Thymus (tissue), 14 donors: ENCODE measurements at places on chromosomes 16 and 17.

DNA sequence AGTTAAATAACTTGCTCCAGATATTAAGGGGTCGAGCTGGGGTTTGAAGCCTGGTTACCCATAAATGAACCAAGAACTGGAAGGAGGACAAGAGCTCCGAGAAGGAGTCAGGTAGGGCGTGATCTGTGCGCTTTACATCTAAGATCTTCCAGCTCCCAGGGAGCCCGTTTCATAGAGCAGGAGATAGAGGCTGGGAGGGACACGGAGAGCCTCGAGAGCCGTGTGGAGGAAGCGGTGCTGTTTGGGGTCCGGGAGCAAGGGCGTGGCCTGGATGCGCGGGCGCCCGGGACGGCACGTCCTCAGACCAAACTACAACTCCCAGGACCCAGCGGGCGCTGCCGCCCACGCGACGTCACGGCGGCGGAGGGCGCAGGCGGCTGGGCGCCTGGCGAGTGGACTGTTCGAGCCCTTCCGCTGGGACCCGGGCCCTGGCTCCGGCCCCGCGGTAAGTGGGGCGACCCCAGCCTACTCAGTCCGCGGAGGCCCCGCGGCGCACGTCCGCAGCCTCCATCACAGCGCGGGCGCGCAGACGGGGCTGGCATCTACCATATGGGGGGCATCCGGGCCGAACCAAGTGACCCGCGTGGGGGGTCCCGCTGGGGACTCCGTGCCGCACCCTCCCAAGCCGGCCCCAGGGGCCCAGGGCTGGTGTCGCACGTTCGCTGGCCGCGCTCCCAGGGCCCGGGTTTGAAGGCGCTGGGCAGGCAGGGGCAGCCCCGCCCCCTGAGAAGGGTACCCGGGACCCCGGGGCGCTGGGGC is at the start of gene BCKDK:
Gene BCKDK (plus strand): TSS at position 352 of the 759 bp plus-strand sequence. CDS start 838 bp downstream, outside the sequence.
- peaks cover 15% of the 10 kb centered on the region for H3K4me1 ChIP-seq
- H3K36me3 ChIP-seq, result peaks cover 34% of the 10 kb centered on the region
- no peaks in the 10 kb centered on the region for H3K27me3 ChIP-seq
- peak; percentile 49 for DNase-seq

DNA sequence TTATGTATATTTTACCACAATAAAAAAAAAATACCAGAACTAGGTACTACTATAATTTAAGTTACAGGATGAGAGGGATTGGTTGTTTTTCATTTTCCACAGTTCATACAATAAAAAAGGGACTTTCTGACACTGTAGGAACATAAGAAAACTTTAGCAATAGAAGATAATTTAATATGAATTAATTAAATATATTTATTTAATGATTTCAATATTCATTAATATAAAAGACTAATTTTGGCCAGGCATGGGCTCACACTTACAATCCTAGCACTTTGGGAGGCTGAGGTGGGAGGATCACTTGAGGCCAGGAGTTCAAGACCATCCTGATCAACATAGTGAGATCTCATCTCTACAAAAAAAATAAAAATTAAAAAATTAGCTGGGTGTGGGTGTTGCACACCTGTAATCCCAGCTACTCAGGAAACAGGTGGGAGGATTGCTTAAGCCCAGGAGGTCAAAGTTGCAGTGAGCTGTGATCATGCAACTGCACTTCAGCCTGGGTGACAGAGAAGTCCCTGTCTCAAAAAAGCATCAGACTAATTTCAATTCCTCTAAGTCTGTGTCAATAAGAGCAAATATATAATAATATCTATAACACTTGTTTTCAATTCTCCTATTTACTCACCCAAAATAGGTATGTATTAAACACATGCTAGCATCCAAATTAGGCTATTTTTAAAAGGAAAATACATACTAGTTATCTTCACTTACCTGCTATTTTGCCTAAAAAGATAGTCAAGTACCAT is 79.6 kb downstream of the BRIP1 start:
- H3K36me3 ChIP-seq, result no peaks in the 10 kb centered on the region
- H3K27me3 ChIP-seq, result no peaks in the 10 kb centered on the region
- no peak overlapping the region for H3K27ac ChIP-seq
- H3K4me1 ChIP-seq, result no peaks in the 10 kb centered on the region
- DNase-seq, result no peak

GRCh38 chr16:5328546-5328945 is 231.0 kb upstream of the EEF2KMT start:
- no peak for DNase-seq
- no peaks in the 10 kb centered on the region for H3K4me1 ChIP-seq
- H3K27me3 ChIP-seq, result no peaks in the 10 kb centered on the region
- no peaks in the 10 kb centered on the region for H3K36me3 ChIP-seq
- no peak overlapping the region for H3K4me3 ChIP-seq

DNA sequence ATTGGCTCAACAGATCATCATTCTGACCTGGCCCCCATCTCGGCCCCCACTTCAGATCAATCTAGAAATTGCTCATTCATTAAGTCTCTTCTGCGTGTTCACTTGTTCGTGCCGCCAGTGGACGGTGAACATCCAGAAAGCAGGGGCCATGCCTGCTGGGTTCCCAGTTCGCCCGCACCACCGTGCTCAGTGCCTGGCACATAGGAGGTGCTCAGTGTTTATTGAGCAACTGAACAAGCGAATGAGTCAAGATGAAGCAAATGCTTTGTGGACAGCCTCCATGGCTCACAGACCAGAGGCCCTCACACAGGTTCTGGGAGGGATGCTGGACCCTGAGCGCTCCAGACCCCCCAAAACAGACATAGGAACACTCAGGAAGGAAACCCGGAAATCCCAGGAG is 13.9 kb downstream of the BEAN1 start:
- H3K4me3 ChIP-seq, result no peak overlapping the region
- peaks cover 40% of the 10 kb centered on the region for H3K27me3 ChIP-seq
- no peaks in the 10 kb centered on the region for H3K36me3 ChIP-seq
- DNase-seq, result no peak
- no peaks in the 10 kb centered on the region for H3K4me1 ChIP-seq
- H3K27ac ChIP-seq, result no peak overlapping the region
